ENCODE measurements at places on chromosomes 4 and X.

GRCh38 chr4:15913631-15913970 is 24.9 kb downstream of the FGFBP1 start:
- DNase-seq = peak; percentile 70

GRCh38 chr4:53916431-53916889 is 147.9 kb downstream of the CHIC2 start:
- DNase-seq = no peak

GRCh38 chr4:98564852-98565251 is 93.6 kb downstream of the TSPAN5 start:
- DNase-seq = no peak

- no peak for DNase-seq
Measured at GRCh38 chr4:18669390-18669789, 647.8 kb upstream of the LCORL start.

GRCh38 chr4:17941731-17942130 is 79.8 kb downstream of the LCORL start:
- no peak for DNase-seq

GRCh38 chr4:57430726-57431125 is 320.5 kb upstream of the IGFBP7 start:
- no peak for DNase-seq

DNA sequence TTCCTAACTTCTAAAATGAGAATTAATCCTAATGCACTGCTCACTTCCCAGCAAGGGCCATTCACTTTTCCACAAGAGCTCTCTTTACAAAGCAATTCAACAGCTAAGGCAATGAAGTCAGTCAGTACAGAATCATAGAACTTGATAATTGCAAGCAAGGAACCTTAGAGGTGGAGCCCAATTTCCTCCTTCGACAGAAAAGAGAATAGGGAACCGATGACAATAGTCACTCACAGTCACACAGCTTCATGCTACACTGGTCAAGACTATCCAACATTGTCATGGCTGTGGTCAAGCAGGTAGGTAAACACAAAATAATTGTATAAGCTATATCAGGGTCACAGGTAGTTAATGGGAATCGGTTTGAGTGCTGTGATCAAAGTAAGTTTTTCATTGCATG is 90.0 kb downstream of the ELOVL6 start:
- no peak for DNase-seq

DNA sequence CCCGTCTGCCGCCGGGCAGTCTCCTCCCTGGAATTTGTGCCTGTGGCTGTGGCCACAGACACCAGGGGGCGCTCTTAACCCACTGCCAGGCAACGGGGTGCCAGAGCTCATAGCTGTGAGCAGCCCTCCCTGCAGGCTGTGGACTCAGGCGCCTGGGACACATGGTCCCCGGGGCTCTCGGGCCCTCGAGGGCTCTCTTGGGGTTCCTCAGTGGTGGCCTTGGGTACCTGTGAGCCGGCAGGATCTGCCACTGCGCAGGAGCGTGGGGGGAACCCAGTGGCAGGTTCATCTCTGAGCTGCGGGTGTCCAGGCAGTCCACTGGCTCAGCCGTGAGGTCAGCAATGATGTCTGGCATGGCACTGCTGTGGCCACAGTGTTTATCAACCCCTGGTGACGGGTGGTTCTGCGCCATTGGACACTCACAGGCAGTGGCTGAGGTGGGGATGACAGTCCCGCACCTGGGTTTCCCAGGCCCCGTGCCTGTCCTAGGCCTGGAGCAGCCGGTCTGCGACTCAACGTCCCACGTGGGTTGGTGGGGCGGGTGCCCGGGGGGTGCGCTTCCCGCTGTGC is 37.2 kb downstream of the PCGF3 start:
- peak; percentile 83 for DNase-seq

- DNase-seq = peak; percentile 30
Measured at GRCh38 chr4:144174401-144175067, 34.0 kb upstream of the GYPA start.

GRCh38 chrX:52213276-52213675 is 28.6 kb downstream of the MAGED4 start:
- DNase-seq = no peak

- no peak for DNase-seq
Measured at GRCh38 chr4:40502220-40502619, 127.4 kb downstream of the RBM47 start.
